ENCODE measurements at places on chromosomes 3 and 15. TPM values are rescaled to one million over a fixed set of nuclear protein-coding genes. Genes with fewer than 3 reads are reported as not detected.
A peak's percentile ranks its signal among the peaks of the same experiment; 100 is the strongest.

Gene SQOR
- total RNA-seq, result 116 TPM

Gene TEX55
- total RNA-seq, result not detected

Gene PSTPIP1
- 52.9 TPM for total RNA-seq

Gene CLSTN2
- total RNA-seq, result 1.1 TPM

Gene ADAMTS17
- 2.9 TPM for total RNA-seq

Gene PAQR5
- total RNA-seq, result 15.7 TPM

Gene MAP2K5
- total RNA-seq, result 13.5 TPM

Gene ARGFX
- total RNA-seq, result not detected

Gene CATSPER2
- total RNA-seq, result 4.0 TPM

- DNase-seq, result peak; percentile 38
These were observed 55.9 kb downstream of the CGNL1 start for GRCh38 chr15:57432141-57432741.

DNA sequence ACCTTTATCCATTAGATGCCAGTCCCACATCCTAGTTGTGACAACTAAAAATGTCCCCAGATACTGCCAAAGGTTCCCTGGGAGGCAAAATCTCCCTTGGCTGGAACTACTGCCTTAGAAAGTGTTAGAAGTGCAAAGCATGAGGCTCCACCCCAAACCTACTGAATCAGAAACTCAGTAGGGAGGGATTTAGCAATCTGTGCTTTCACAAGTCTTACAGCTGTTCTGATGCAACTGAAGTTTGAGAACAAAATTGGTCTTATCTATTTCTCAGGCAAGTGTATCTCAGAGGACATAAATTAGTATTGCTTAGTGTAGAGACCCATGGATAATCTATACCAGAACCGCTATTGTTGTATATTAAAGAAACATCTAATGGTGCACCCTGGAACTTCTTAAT is 70.2 kb downstream of the CLDN1 start:
- DNase-seq, result no peak

DNA sequence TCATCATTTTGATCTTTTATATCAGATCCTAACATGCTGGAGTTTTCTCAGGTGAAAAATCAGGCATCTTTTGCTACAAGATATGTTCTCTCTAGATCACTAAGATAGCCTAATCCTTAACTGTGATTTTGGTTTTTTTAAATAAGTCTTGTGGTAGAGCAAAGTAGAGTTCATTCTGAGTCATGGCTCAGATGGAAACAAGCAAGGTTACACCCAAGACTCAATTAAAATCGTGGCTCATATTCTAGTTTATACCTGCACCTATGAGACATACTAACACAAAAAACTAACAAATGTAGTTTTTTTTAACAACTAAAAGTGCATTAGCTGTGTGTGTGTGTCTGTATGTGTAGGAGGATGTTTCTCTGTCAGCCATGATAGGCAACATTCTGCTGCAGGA is 428.2 kb downstream of the NLGN1 start:
- no peak for DNase-seq

- DNase-seq, result peak; percentile 33
These were observed 370.0 kb upstream of the FRG2C start for GRCh38 chr3:75294124-75294523.

GRCh38 chr3:20160230-20160629 is 25.8 kb downstream of the SGO1 start:
- DNase-seq, result no peak

GRCh38 chr3:123331006-123331405 is 117.9 kb downstream of the ADCY5 start:
- no peak for DNase-seq

- DNase-seq, result no peak
These were observed 104.1 kb downstream of the PGPEP1L start for GRCh38 chr15:98903377-98904018.

GRCh38 chr15:85312929-85313331 is 67.5 kb upstream of the AKAP13 start:
- no peak for DNase-seq

- peak; percentile 89 for DNase-seq
These were observed 154.4 kb downstream of the PGPEP1L start for GRCh38 chr15:98853161-98853560.

- no peak for DNase-seq
These were observed 4.9 kb downstream of the BTD start for GRCh38 chr3:15606434-15606891.

DNA sequence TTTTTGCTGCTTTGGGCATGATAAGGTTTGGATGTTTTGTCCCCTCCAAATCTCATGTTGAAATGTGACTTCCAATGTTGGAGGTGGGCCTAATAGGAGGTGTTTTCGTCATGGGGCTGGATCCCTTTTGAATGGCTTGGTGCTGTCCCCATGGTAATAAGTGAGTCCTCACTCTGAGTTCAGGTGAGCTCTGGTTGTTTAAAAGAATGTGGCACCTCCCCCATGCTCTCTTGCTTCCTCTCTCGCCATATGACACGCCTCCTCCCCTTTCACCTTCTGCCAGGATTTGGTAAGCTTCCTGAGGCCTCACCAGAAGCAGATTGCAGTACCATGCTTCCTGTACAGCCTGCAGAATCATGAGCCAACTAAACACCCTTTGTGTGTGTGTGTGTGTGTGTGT is 255.5 kb downstream of the EPHB1 start:
- DNase-seq, result no peak

DNA sequence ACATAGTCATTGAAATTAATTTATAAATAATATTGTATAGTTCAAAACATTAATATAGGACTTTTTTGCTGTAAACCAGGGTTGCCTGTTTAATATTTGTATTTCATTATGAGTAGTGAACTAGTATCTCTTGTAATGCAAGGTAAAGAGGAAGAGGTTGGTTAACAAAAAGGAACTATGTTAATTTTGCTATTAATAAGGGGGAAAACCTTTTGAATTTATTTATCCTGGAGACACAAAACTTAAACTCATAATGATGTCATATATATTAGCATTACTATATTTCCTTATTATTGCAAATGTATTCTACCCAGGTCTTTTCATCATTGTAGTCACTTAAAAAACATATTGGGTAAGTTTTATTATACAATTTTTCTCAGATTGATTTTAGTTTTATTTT is 94.5 kb downstream of the CHL1 start:
- no peak for DNase-seq

DNA sequence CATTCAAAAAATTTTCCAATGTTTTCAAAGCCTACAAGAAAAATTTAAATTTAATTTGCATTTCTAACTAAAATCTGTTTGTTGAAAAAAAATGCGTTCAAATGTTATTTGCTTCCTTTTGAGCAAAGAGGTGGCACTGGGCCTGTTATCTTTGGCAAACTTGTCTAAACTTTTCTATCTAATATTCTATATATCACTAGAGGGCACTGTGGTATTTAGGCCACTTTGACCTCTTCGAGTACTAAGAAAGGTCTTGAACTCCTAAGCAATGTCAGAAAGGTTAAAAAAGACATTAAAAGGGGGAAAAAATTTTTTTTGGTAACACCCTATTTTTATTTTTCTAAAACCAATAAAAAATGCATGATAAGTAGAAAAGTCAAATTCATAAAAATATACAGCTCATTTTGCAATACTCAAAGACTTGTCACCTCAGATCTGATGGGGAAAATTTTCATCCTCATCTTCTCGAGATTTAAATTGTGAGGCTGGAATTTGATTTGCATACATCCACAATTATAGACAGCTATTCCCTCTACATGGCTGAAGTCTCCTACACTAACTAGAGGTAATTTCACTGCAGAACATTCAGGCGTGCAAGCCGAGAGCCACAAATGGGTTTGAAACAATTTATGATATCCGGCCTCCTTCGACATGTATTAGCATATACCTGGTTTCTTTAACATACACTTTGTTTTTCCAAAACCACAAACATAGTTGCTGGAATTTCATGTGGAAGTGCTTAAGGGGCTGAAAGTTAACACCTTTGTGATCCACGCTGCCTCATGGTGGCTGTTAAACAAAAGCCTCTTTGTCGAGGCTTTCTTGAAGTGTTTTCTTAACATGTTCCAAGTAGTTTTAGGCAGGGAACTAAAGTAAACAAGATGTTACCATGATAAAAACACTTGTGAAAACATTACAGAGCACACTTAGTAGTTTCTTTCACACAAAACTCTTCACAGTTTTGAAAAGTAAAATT is 576.4 kb downstream of the FOXP1 start:
- DNase-seq, result peak; percentile 50
